Fibroblast of the conjunctiva (primary cell): ENCODE measurements at places on chromosomes 3 and 15.

GRCh38 chr15:79089331-79089889, 1.2 kb downstream of the RASGRF1 start:
- no peak for DNase-seq

DNA sequence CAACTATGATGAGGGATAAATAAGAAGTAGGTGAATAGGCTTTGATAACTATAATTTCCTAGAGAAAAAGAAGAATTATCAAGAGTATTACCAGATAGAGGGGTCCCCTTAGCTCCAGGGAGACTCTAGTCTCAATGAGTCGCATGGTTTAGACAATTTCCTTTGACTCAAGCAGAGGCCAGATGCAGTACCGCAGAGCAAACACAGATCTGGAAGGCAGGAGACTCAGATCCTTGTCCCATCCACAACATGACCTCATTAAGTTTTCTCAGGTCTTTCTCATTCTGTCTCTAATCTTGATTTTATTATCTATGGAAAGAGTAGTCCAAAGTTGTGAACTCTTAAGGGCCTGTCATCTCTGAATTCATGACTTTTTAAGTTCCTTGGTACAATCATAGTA, 987.9 kb downstream of the NTRK3 start:
- no peak for DNase-seq

DNA sequence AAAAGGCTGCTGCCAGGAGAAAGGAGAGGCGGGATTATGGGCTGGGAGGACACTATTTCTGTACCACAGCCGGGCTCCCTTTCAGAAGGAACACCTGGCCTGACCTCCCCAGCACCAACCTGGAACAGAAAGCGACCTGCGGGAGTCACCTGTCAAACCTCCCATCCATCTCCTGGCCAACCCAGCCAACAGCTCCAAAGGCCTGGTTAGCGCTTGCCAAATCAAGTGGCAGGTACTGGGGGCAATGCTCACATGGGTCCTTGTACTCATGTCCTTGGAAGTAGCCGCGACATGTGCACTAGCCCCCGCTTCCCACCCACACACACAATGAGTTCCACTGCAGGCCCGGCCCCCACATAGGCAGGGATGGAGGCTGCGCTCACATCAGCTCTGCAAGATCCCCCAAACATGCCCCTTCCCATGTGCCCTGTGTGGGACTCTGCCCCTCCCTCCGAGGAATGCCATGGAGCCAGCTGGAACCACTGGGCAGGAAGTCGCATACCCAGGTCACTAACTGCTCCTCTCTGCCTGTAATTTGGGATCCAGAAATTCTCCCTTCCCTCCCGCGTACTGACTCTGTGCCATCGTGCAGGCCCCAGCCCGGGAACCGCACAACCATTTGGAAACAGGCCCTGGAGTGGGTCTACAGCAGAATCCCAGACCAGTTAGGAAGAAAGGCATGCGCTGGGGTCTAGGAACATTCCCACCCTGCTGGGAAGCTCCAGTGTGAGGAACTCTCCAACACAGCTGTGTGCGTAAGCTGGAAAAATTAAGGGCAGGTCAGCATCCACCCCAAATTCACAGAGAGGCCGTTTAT, 98.9 kb downstream of the LRIG1 start:
- DNase-seq: no peak

DNA sequence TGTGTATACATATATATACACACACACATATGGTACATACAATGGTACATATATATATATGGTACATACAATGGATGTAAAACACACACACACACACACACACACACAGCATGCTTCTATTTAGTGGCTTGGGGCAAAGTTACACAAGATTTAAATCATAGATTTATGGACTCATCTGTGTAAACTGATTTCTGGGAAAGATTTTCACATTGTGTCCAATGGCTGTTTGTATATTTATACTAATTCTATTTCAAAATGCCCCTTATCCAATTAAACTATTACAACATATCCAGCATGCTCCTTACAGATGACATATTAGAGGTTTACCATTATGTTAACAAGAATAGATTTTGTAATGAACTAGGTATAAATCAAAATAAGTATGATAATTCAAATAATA, 94.9 kb downstream of the ANO10 start:
- no peak for DNase-seq

DNA sequence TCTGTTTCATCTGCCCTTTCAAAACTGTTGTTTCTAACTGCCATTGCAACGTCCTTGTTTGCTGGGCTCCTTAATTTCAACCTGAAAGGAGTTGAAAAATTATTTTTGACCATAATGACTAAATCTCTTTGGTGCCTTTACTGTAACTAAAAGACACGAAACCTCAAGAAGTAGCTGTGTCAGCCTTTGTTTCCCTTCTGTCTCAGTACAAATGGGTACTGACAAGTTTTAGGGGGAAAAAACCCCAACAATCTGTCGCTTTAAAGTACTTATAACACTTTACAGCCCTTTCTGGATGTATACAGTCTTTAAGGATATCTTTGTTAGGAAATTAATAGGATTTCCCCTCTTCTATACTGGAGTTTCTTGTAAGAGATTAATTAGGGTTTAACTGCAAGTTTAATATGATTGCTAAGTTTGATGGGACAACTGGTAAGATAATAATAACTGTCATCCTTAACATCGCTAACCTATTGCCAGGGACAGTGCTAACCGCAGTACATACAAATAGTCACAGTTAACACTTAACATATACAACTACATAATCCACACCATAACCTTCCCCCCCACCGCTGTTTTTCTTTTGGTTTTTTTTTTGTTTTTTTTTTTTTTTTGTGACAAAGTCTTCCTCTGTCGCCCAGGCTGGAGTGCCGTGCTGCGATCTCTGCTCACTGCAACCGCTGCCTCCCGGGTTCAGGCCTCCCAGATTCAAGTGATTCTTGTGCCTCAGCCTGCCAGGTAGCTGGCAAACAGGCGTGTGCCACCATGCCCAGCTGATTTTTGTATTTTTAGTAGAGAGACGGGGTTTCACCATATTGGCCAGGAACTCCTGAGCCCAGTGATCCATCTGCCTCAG, 1.7 kb downstream of the GXYLT2 start:
- DNase-seq: no peak

- peak; percentile 41 for DNase-seq
Observed at GRCh38 chr3:35946121-35946853, 307.0 kb downstream of the ARPP21 start.
